ENCODE measurements at places on chromosomes 3 and 15. TPM values are rescaled to one million over a fixed set of nuclear protein-coding genes. Genes with fewer than 3 reads are reported as not detected.

The TPRG1 gene
- total RNA-seq: 2.0 TPM

The CFAP100 gene
- total RNA-seq: not detected

The C3orf85 gene
- not detected for total RNA-seq

The ITPKA gene
- 9.2 TPM for total RNA-seq

The FOXL2 gene
- total RNA-seq: 0.36 TPM

The FEZF2 gene
- not detected for total RNA-seq

The TRIM69 gene
- 10.5 TPM for total RNA-seq

The PLSCR5 gene
- total RNA-seq: not detected

The SNUPN gene
- 33.2 TPM for total RNA-seq

The ZNF592 gene
- total RNA-seq: 7.4 TPM

The XYLB gene
- total RNA-seq: 7.1 TPM

The LMAN1L gene
- not detected for total RNA-seq

The C2CD4A gene
- total RNA-seq: not detected

The EPHB3 gene
- total RNA-seq: 5.5 TPM

The CPN2 gene
- total RNA-seq: 0.10 TPM

DNA sequence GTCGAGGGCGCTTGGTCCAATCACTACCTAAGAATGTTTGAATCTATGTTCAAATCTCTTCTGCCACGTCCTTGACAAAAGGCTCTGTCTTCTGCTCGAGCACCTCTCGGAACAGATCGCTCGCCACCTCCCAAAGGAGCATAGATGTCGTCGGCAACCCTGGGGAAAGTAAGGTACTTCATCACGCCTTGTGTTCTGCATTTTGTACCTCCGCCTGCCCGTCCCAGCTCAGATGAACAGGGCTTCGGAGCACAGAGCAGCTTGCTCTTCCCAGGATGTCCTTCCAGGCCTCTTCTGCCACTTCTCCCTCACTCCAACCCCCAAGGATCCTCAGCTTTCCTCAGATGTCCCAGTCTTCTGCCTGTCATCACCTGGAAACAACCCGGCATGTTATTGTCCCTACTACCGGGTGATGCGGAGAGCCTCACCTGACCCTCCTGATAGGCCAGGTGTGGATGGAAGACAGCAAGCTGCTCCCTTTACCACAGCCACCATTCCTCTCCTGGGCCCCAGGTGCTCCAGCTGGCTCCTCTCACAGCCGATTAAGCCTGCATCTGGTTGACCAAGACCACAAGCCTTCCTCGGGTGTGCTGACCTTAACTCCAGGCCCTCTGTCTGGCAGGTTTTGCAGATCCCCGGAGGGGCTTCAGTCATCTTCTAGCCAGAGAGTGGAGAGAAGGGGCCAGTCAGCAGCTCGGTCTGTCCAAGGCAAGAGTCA is 270.5 kb downstream of the FAM43A start:
- DNase-seq: no peak

- no peak for DNase-seq
Measured at GRCh38 chr15:89790661-89791060, 14.5 kb downstream of the MESP2 start.

- no peak for DNase-seq
Measured at GRCh38 chr3:22239011-22239410, 488.0 kb upstream of the ZNF385D start.

- no peak for DNase-seq
Measured at GRCh38 chr3:8864402-8865350, 95.3 kb upstream of the OXTR start.

- DNase-seq: no peak
Measured at GRCh38 chr3:142489572-142490323, 41.9 kb upstream of the XRN1 start.

- DNase-seq: no peak
Measured at GRCh38 chr15:63497642-63498467, 6.5 kb upstream of the USP3 start.

DNA sequence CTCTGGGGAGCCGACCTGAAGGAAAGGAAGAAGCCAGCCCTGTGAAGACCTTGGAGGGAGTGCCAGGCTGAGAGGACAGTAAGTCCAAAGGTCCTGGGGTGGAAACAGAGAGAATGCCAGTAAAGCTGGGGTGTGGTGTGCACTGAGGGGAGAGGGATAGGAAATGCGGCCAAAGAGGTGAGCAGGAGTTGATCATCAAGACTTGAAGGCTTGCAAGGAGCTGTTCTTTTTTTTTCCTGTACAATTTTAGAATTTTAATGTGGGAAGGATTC is 73.8 kb downstream of the SYNPR start:
- DNase-seq: no peak

DNA sequence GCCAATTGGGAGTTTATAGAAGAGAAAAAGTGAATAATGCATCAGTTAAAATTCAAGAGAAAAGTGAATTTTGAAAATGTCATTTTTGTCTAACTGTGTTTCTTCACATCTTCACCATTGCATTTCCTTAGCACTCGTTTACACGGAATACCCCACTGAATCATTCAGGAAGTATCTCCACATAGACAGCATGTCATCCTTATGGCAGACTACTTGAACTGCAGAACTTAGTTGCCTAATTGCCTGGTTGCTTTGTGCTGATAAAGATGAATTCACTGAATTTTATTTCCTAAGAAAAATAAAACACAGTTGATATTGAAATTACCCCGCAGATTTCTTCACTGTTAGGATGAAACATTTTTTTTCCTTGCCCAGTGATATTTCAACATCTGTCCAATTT is 627.1 kb downstream of the ROBO1 start:
- DNase-seq: peak; percentile 9

DNA sequence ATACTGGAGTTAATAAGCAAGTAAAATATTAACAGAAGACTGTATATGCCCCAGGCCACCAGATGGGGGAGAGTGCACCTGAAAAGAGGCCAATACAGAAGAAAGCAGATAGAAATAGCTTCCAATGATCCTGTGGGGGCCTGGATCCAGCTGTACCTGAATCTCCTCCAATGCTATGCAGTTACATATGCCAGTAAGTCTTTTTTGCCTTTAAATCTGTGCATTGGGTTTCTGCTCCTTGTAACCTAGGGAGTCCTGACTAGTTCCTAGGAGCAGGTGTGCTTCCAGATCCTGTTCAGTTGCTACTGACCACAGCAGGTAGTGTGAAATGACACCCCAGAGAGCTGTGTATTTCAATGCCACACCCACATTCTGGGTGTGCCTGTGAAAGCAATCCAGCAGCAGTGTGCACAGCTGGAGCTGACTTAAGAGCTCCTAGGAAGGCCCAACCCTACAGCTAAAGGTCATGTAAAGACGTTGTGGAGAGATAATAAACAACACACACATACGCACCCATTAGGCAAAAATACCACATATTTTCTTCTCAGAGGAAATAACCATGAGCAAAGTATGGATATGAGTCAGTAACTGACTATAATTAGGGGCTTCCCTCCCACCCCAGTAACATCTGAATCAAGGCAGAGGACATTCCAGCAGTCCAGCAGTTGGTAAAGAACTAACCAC is 62.2 kb upstream of the AKAP13 start:
- peak; percentile 98 for DNase-seq

GRCh38 chr15:90364251-90364650 is 12.2 kb downstream of the ZNF774 start:
- DNase-seq: peak; percentile 65

DNA sequence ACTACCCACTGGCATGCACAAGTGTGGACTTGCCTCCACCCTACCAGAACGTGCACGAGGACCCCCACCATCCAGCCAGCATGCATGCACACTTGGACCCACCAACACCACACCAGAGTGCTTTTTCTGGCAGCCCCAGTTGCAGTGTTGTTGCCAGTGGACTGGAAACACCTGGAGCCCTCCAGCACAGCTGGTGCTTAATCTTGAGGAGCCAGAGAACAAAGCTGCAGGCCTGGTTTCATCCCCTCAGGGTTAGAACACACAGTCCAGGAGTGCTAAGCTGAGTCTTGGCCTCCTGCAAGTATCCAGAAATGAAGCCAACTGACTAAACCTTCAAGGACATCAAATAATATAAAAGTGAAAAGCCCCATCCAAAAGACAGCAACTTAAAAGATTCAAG is 888.0 kb downstream of the NTRK3 start:
- DNase-seq: peak; percentile 77

DNA sequence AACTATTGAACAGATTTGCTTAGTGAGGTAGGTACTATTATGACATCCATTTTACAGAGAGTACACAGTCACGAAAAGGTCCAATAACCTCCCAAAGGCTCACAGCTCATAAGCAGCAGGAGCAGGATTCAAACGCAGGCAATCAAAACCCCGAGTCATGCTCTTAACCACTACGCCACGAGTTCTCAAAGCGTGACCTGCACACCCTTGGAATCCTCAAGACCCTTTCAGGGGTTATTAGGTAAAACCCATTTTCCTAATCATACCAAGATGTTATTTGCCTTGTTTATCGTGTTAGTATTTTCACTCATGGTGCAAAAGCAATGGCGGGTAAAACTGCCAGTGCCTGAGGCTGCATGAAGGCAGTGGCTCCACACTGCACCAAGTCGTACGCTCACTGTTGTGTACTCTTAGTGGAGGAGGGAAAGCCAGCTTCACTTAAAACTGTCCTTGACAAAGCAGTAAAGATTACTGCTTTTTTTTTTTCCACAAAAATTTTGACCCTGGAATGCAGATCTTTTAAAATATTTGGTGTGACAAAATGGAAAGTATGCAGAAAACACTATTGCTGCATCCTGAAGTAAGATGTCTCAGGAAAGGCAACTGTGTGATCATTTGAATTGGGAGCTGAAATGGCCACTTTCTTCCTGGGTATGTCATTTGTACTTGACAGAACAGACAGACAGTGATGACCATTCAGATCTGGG is 96.1 kb downstream of the IGF2BP2 start:
- DNase-seq: peak; percentile 38

DNA sequence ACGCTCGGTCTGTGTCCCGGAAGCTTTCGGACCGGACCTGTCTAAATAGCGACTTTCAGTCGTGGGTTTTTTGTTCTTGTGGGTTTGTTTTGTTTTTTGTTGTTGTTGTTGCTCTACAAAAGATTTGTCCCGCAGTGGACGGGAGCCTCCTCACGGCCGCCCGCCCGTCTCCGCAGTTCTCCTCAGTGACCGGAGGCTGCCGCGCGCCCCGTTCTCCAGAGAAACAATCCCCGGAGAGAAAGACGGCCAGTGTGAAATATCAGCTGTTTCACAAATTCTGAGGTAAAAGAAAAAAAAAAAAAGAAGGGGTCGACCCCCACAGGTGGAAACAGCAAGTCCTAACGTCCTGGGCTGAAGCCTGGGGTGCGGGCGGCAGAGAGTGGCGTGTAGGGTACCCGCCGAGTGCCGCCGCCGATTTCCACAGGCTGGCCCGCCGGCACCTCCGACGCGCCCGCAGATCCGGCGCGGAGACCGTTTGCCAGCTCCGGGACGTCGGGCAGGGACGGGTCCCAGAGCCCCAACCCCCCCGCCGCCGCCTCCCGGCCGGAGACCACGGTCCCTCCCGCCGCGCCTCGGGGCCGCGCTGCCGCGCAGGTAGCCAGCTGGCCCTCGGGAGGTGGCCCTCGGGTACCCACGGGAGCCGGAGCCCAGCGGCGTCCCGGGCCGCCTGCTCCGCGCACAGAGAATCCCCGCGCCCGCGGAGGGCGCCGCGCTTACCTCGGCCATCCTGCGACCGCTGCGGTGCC is 478 bp downstream of the BNC1 start:
- peak; percentile 42 for DNase-seq

DNA sequence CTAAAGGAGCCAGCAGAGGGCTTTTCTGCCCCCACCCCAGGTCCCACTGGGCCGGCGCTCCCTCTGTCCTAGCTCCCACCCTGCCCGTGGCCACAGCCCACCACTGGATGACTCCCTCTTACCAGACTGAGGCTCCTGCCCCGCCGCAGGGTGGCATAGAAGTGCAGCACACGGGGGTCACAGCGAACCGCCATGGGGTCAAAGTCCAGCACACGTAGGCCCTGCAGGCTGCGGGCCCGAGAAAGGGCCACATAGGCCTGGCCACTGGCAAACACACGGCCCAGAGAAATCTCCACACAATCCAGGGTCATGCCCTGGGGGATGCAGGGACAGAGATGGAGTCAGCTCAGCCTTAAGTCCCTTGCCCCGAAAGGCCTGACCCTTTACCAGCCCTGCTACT is 9.0 kb downstream of the PIF1 start:
- DNase-seq: no peak

DNA sequence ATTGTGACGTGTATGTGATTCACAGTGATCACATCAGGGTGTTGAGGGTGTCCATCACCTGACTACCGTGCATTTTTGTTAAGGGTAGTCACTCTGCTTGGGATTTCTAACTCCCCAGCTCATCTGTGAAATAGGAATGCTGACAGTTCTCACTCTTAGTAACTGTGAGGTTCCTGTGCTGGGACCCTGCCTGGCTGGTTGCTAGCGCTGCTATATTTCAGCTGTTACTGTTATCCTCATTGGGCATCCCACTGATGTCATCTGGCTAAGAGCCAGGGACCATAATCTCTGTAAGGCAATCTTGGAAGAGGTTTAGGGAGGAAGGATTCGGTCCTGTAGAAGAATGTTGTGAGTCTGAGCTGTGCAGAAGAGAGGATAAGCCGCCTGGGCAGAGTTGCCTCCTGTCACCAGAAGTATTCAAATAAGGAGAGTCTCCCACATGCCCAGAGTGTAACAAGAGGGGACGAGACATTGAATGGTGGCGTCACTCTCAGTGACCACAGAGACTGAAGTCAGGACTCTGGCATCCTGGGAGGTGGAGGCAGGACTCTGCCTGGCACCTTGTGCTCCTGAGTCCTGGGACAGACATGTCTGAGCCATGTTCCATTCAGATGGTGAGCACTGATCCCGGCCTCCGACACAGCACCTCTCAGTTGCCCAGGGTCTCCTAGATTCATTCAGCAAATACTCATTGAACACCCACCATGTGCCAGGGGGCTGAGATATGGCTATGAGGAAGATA is 52.2 kb downstream of the FBLN2 start:
- peak; percentile 86 for DNase-seq

GRCh38 chr3:23376516-23377248 is 173.6 kb downstream of the UBE2E2 start:
- DNase-seq: no peak
